ENCODE measurements at places on chromosomes 4 and X.

DNA sequence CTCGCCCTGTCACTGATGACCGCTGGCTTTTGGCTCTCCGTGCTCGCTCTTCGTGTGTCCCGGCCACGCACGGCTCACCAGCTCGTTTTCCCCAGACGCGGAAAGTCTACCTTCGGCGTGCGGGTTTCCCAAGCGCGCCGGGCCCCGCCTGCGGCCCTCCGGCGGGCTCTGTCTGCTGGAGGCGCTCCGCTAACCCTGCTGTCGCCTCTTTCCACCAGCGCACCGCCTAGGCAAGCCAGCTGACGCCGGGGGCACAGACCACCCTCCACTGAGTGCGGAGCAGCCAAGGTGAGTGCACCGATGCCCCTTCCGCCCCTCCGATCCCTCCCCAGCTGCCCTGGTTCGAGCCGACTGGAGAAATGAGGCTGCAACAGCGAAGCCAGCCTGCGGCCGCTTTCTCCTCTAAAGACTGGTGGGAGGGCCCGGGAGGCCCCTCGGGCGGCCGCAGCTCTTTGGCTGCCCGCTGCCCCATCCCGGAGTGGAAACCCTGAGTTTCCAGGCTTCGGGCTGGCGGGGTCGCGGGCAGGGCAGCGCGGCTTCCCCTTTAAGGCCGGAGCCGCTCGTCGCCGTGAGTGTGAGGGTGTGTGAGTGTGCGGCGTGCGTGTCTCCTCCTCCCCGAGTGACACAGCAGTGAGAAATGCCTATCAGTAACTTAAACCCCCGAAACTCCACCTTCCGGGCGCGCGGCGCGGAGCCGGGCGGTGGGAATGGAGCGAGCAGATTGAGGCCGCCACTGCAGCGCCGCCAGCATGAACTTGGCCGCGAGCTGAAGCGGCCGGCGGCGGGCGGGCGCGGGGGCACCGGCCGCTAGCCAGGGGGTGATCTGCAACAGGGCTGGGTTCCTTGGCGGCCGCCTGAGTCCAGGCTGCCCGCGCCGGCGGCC lies at the start of gene MAMLD1:
Gene MAMLD1 (plus strand): TSS at position 719 of the 883 bp plus-strand sequence. CDS start 82,200 bp downstream, outside the sequence.
- no peak for DNase-seq

DNA sequence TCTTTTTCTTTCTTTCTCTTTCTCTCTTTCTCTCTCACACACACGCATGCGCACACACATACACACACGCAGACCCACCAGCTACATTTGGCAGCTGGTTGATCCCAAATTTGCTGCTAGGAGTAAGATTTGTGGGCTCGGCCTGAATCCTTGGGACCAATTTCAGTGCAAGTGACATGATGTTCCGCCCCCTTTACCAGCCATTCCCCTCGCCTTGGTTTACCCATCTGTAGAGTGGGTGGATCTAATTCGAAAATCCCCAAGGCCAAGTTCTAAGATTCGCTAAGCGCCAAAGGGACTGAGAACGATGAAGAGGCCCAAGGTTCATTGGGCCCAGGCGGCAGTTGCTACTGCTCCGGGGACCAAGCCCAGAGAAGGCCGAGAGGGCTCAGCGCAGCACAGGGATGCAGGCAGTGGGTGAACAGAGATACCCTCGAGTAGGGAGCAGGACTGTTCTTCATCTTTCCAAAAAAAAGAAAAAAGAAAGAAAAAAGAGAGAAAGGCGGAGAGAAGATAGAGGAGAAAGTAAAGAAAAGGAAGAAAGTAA lies 5.8 kb downstream of the NKX3-2 start:
- no peak for DNase-seq

DNA sequence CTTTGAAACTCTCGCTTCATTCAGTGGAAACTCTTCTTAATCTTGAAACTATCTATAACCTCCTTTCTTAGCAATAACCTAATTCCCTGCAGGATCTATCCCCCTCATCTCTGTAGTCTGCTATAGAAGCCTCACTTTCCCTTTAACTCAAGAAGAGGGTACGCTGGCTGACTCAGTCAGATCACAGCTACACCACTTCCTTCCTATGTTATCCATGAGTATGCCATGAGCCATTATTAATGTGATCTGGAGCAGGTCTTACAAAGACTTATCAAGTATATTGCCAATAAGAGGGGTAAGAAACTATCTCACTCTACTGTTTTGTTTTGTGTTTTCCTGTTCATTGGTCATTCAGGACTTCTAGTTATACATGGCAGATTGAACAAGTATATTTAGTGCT lies 165.3 kb downstream of the PJA1 start:
- no peak for DNase-seq

DNA sequence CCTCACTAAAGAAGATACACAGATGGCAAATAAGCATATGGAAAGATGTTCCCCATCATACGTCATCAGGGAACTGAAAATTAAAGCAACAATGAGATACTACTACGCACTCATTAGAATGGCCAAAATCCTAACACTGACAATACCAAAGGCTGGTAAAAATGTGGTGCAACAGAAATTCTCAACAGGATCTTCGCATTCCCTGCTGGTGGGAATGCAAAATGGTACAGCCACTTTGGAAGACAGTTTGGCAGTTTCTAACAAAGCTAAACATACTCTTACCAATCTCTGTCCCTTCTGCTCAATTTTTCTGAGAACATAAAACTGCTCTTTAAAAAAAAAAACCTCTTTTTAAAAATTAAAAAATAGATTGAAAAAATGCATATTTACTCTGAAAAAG lies 300.2 kb downstream of the FBXW7 start:
- DNase-seq, result no peak

GRCh38 chr4:184807797-184808712 lies 17.7 kb downstream of the ACSL1 start:
- DNase-seq, result no peak

Measured in activated CD8-positive, alpha-beta memory T cell treated with anti-CD3 and anti-CD28 coated beads for 4 hours (primary cell).